ENCODE measurements at places on chromosomes 7 and 10. TPM values are rescaled to one million over a fixed set of nuclear protein-coding genes. Genes with fewer than 3 reads are reported as not detected.

GPRIN2 gene
- total RNA-seq: 0.13 TPM

HYAL4 gene
- 0.37 TPM for total RNA-seq

PYROXD2 gene
- 9.5 TPM for total RNA-seq

OR9A2 gene
- not detected for total RNA-seq

PLXDC2 gene
- 0.31 TPM for total RNA-seq

MRC1 gene
- total RNA-seq: 0.19 TPM

NEURL1 gene
- total RNA-seq: 0.05 TPM

NPFFR1 gene
- total RNA-seq: not detected

IDE gene
- 45.4 TPM for total RNA-seq

OR2A25 gene
- total RNA-seq: not detected

CLCN1 gene
- total RNA-seq: not detected

HKDC1 gene
- total RNA-seq: 0.13 TPM

EFCAB10 gene
- not detected for total RNA-seq

DYNC1I1 gene
- total RNA-seq: 0.32 TPM

CLEC2L gene
- total RNA-seq: not detected

HACD1 gene
- 0.38 TPM for total RNA-seq

CALML3 gene
- not detected for total RNA-seq

GRM3 gene
- total RNA-seq: 0.21 TPM

AKR1C8 gene
- total RNA-seq: not detected

FAM149B1 gene
- 8.3 TPM for total RNA-seq

WEE2 gene
- not detected for total RNA-seq

SCIN gene
- 2.1 TPM for total RNA-seq

PIP gene
- total RNA-seq: not detected

OR2F2 gene
- total RNA-seq: not detected

CDC14C gene
- total RNA-seq: not detected

SEMA3C gene
- 0.19 TPM for total RNA-seq

FAM25G gene
- not detected for total RNA-seq

TLX1 gene
- not detected for total RNA-seq

PCDH15 gene
- 0.05 TPM for total RNA-seq

NEUROG3 gene
- total RNA-seq: not detected

HTR5A gene
- not detected for total RNA-seq

IFIT2 gene
- total RNA-seq: 7.1 TPM

ELFN1 gene
- total RNA-seq: not detected

FAM237B gene
- not detected for total RNA-seq

CLDN4 gene
- total RNA-seq: 0.38 TPM

HHEX gene
- 21.6 TPM for total RNA-seq

AUTS2 gene
- 55.6 TPM for total RNA-seq

GFRA1 gene
- total RNA-seq: 0.05 TPM

COG5 gene
- 17.8 TPM for total RNA-seq
